ENCODE measurements at places on chromosomes 7 and 10. TPM values are rescaled to one million over a fixed set of nuclear protein-coding genes. Genes with fewer than 3 reads are reported as not detected.

- no peaks in the 10 kb centered on the region for H3K4me1 ChIP-seq
- H3K27me3 ChIP-seq, result no peaks in the 10 kb centered on the region
- DNase-seq, result peak; percentile 87
- peak overlapping the region; percentile 43 for H3K27ac ChIP-seq
Measured at GRCh38 chr10:24642921-24643678, 80.6 kb downstream of the ARHGAP21 start.

- H3K27ac ChIP-seq, result no peak overlapping the region
- H3K4me1 ChIP-seq, result peaks cover 18% of the 10 kb centered on the region
- no peaks in the 10 kb centered on the region for H3K36me3 ChIP-seq
- no peaks in the 10 kb centered on the region for H3K27me3 ChIP-seq
- DNase-seq, result no peak
- no peak overlapping the region for H3K4me3 ChIP-seq
Measured at GRCh38 chr10:77163670-77164348, 473.8 kb downstream of the KCNMA1 start.

GRCh38 chr10:30433306-30433729 lies 666 bp upstream of the MAP3K8 start:
- H3K4me3 ChIP-seq, result peak overlapping the region; percentile 94
- peaks cover 38% of the 10 kb centered on the region for H3K4me1 ChIP-seq
- peak; percentile 94 for DNase-seq

The PNLIP gene
- total RNA-seq, result not detected

DNA sequence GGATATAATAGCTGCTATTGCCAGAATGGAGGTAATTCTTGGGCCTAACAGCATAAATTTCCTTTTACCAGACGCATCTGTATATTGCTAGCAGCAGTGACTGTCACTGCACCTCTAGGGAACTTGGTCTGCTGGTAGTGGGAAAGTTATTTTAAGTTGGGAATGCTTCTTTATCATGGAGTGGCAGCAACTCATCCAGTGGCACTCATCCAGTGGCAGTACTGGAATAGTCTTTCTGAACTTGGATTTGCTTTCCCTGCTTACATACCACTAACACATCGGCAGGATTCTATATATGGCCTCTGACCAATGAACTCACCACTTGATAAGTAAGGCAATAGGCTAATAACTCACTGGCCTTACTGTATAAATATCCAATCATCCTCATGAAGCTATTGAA lies 22.0 kb upstream of the ICA1 start:
- H3K27me3 ChIP-seq, result no peaks in the 10 kb centered on the region
- no peak overlapping the region for H3K27ac ChIP-seq
- no peak overlapping the region for H3K4me3 ChIP-seq

GRCh38 chr10:73865459-73866442 lies 8.6 kb downstream of the CAMK2G start:
- H3K4me3 ChIP-seq, result peak overlapping the region; percentile 25
- peaks cover 66% of the 10 kb centered on the region for H3K36me3 ChIP-seq
- no peaks in the 10 kb centered on the region for H3K27me3 ChIP-seq
- peaks cover 89% of the 10 kb centered on the region for H3K4me1 ChIP-seq
- H3K27ac ChIP-seq, result peak overlapping the region; percentile 61

DNA sequence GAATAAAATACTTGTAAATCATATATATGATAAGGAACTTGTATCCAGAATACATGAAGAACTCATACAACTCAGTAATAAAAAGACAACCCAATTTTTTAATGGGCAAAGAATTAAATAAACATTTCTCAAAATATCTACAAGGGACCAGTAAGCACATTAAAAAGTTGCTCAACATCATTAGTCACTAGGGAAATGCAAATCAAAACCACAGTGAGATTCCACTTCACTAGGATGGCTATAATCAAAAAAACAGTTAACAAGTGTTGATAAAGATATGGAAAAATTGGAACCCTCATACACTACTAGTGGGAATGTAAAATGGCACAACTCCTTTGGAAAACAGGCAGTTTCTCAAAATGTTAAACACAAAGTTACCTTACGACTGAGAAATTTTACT lies 40.3 kb upstream of the YAE1 start:
- no peak overlapping the region for H3K4me3 ChIP-seq
- H3K27me3 ChIP-seq, result no peaks in the 10 kb centered on the region
- no peaks in the 10 kb centered on the region for H3K4me1 ChIP-seq
- H3K36me3 ChIP-seq, result no peaks in the 10 kb centered on the region
- no peak overlapping the region for H3K27ac ChIP-seq

GRCh38 chr10:126668505-126668904 lies 2.0 kb downstream of the C10orf90 start:
- no peak overlapping the region for H3K4me3 ChIP-seq
- no peaks in the 10 kb centered on the region for H3K27me3 ChIP-seq

DNA sequence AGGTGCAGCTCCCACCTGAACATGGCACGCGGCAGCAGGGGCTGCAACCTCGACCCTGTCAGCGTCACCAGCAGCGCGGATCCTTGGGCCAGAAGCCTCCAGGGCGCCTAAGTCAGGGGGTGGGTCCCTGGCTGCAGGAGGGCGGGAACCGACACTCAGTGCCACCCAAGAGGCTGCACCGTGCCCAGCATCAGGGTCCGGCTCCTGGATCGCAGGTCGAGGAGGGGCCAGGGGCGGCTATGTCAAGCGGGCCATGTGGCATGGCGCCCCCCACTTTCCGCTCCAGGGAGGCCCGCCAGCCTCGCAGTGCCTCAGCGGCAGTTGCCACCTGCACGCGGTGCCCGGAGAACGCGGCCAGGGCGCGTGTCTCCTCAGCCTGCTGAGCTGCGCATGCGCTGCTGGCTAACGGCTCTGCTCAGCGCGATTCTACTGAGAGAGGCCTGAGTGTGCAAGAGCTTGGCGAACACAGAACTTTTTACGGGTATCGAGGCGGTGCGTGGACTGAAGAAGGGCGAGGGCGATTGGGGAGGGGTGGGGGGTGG lies at the start of gene ANKRD30A:
ANKRD30A (plus strand) TSS at position 408 of the 542 bp plus-strand sequence. CDS start 190 bp downstream, outside the sequence.
- no peaks in the 10 kb centered on the region for H3K4me1 ChIP-seq
- H3K27ac ChIP-seq, result no peak within 1 kb of the TSS
- no peak for DNase-seq
- no peak within 1 kb of the TSS for H3K4me3 ChIP-seq

GRCh38 chr10:34294137-34294536 lies 521.0 kb downstream of the PARD3 start:
- no peak overlapping the region for H3K4me3 ChIP-seq
- no peaks in the 10 kb centered on the region for H3K36me3 ChIP-seq
- H3K4me1 ChIP-seq, result no peaks in the 10 kb centered on the region
- DNase-seq, result no peak

GRCh38 chr7:138670594-138670993 lies 30.6 kb downstream of the SVOPL start:
- H3K36me3 ChIP-seq, result no peaks in the 10 kb centered on the region
- H3K27me3 ChIP-seq, result no peaks in the 10 kb centered on the region

The GSAP gene
- 35.3 TPM for total RNA-seq

DNA sequence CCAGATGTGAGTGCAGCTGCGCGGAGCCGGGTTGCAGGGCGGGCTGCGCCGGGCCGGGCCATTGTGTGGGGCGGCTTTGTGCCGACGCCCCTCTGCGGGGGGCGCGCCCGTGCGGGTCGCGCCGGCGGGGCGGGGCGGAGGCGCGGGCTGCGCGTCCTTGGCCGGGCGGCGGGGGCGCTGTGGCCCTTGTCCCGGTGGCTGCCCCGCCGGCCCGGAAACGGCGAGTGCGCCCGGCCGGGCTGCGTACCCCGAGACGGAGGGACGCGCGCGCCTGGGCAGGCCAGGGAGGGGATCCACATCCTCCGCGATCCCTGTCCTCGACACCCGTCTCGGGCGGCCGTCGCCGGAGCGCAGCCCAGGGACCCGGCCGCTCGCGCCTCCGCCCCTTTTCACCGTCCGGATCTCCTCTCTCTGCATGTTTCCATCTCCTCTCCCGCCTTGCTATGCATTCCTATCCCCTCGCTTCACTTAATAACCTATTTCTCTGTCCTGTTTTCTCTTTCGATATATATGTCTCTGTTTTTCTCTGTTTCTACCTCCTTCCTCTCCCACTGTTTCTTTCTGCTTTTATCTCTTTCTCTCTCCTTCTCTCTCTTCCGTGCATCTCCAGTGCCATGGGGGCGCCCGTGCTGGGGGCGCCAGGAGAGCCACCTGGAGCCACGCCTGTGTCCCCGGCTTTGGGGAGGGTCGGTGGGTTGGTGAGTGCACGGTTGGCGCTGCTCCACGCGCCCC lies 765 bp downstream of the PFKFB3 start:
- no peaks in the 10 kb centered on the region for H3K27me3 ChIP-seq
- peak overlapping the region; percentile 81 for H3K4me3 ChIP-seq
- H3K27ac ChIP-seq, result peak overlapping the region; percentile 95
- no peaks in the 10 kb centered on the region for H3K36me3 ChIP-seq
- H3K4me1 ChIP-seq, result peaks cover 47% of the 10 kb centered on the region
- DNase-seq, result peak; percentile 90

The HHEX gene
- 3.5 TPM for total RNA-seq

DNA sequence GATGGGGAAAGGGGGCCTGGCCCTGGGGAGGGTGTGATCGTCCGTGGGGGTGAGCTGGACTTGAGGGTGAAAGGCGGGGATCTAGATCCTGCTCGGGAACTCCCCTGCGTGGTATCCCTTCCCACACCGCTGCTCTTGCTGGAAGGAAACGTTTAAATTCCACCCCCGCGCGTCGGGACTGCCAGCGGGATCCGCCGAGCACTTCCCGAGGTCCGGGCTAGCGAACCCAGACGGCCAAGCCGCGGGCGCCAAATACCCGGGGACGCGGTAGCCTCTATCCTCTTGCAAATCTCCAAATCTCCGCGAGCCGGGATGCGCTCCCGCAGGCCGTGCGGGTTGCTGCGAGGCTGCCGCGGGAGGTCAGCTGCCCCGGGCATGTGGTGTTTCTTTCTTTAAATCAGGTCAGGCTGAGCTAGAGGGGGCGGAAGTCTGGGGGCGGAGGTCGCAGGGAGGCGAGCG lies 904 bp downstream of the NPTX2 start:
- H3K27me3 ChIP-seq, result peaks cover 55% of the 10 kb centered on the region
- no peak overlapping the region for H3K27ac ChIP-seq
- no peaks in the 10 kb centered on the region for H3K36me3 ChIP-seq
- peak overlapping the region; percentile 43 for H3K4me3 ChIP-seq
- peaks cover 37% of the 10 kb centered on the region for H3K4me1 ChIP-seq

DNA sequence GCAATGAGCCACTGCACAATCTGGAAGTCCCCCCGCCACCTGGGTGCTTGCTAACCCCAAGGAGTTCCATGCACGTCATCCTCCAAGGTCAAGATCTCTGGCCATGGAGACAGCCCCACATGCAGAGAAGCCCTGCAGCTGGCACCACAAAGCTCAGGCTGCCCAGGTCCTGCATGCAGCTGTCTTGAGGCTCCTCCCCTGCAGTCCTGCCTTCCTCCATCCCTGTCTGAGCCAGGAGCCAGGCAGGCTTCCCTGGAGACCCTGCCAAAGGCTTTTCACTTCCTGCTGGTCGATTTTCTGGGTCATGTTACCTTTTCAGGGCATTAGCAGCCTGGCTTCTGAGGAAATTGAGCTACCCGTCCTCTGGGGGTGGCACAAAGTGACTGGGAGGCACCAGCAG lies 12.5 kb upstream of the TMEM72 start:
- no peak overlapping the region for H3K4me3 ChIP-seq

GRCh38 chr7:128203710-128204214 lies 37.3 kb upstream of the LEP start:
- no peak for DNase-seq
- H3K36me3 ChIP-seq, result no peaks in the 10 kb centered on the region
- H3K27me3 ChIP-seq, result peaks cover 3% of the 10 kb centered on the region
- no peak overlapping the region for H3K27ac ChIP-seq
- no peak overlapping the region for H3K4me3 ChIP-seq

DNA sequence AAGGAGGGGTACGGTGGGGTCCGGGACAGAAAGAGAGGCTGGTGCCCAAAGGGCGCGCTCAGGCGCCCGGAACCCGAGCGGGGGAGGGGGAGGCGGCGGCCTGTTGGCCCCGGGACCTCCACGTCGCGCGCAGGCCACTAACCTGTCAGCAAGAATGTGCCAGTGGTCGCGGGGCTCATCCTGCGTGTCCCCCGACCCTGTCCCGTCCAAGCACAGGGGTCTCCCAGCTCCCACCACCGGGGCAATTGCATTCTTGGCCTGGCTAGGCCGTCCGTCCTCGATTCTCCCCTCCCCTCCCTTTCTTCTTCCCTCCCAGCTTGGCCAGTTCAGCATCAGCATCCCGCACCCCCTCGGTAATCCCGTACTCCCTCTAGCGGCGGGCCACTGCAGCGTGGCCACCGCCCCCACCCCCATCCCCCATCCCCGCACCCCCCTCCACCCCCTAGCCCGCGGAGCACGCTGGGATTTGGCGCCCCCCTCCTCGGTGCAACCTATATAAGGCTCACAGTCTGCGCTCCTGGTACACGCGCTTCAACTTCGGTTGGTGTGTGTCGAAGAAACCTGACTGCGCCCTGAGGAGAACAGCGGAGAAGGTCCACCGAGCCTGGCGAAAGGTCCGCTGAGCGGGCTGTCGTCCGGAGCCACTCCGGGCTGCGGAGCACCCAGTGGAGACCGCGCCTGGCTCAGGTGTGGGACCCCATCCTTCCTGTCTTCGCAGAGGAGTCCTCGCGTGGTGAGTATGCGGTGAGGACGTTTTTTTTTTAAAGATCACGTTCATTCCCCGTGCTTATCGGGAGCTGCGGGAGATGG lies at the start of gene SGCE:
SGCE (minus strand) TSS at position 286 of the 810 bp plus-strand sequence; CDS start at position 251, 35 bp downstream.
- peak within 1 kb of the TSS; percentile 80 for H3K27ac ChIP-seq
- peak within 1 kb of the TSS; percentile 58 for H3K4me3 ChIP-seq
- H3K27me3 ChIP-seq, result no peaks in the 10 kb centered on the region

GRCh38 chr10:48330269-48330668 lies 23.8 kb downstream of the MAPK8 start:
- no peaks in the 10 kb centered on the region for H3K4me1 ChIP-seq
- H3K27me3 ChIP-seq, result no peaks in the 10 kb centered on the region
- no peak for DNase-seq
- no peak overlapping the region for H3K4me3 ChIP-seq
- H3K36me3 ChIP-seq, result no peaks in the 10 kb centered on the region
- no peak overlapping the region for H3K27ac ChIP-seq

DNA sequence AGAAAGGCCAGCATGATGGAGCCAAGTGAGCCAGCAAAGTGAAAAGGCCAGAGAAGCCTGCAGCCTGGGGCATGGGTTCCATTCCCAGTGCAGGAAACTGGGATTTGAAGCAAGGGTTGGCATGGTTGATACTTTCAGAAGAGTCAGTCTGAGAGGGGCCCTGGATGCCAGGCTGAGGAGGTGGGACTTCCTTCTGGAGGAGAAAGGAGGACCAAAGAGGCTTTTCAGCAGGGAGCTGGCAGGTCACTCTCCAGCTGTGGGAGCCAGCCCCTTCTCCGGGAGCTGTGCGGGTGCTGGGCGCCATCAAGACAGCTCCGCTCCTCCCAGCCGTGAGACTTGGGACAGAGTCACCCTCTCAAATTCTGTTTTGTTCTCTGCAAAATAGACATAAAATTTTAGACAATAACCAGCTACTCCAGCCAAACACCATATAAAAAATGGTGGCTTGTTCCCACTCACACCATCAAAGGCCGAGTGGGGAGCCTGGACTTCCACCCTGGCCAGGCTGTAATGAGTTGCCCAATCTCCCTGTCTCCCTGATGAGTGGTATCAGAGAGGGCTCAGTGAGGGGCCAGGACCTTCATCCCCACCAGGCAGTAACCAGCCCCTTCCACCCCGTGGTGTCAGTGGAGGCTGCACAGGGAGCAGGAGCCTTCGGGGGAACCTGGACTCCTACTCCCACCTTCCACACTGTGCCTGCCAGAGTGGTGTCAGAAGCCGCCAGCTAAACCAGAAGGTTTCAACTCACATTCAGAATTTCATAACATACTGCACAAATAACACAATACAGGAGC lies 133.6 kb upstream of the RET start:
- peaks cover 9% of the 10 kb centered on the region for H3K4me1 ChIP-seq
- H3K27ac ChIP-seq, result no peak overlapping the region
- no peaks in the 10 kb centered on the region for H3K27me3 ChIP-seq
- H3K36me3 ChIP-seq, result no peaks in the 10 kb centered on the region

GRCh38 chr7:132072873-132073272 lies 503.4 kb downstream of the PLXNA4 start:
- no peaks in the 10 kb centered on the region for H3K36me3 ChIP-seq
- no peak overlapping the region for H3K4me3 ChIP-seq

Measured in stomach (tissue), 19 donors.